Tongue (tissue), 3 donors: ENCODE measurements at places on chromosomes 2 and 18.

DNA sequence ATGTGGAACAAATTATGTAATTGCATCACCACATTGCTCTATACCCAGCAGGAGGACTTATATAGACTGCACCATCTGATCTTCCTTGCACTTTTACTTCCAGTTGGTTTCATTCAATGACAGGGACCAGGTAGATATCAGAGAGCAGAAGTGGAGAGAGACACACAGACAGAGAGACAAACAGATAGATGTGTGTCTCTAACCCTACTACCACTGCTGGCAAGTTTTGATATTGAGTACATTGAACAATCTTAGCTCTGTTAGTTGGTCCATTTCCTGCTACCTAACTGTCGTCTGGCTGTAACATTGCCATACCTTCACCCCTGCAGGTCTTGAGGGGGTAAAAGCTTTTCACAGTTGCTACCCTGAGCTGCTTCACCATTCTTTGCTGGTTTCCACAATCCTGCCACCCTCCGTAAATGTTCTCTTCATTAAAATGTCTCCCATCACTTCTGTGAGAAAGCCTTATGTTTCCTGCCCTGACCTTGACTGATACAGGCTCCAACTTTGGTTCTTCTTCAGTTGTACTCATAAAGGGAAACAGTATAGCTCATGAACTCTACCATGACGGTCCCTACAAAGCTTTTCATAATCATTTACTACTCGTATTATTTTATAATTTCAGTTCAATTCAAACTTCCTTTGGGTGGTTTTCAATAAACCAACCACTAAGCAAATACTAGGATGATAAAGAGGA is 62.3 kb upstream of the ITGA4 start:
- DNase-seq, result no peak

GRCh38 chr2:126994340-126994777 is 95.7 kb downstream of the TEX51 start:
- DNase-seq, result no peak

DNA sequence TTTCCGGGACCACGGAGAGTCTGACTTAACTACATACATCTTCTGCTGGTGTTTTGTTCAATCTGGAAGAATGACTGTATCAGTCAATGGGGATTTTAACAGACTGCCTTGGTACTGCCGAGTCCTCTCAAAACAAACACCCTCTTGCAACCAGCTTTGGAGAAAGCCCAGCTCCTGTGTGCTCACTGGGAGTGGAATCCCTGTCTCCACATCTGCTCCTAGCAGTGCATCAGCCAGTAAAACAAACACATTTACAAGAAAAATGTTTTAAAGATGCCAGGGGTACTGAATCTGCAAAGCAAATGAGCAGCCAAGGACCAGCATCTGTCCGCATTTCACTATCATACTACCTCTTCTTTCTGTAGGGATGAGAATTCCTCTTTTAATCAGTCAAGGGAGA is 23.1 kb downstream of the ICOS start:
- no peak for DNase-seq

- DNase-seq, result no peak
These were observed 117.5 kb downstream of the SCN3A start for GRCh38 chr2:165086337-165086736.

- peak; percentile 44 for DNase-seq
These were observed 814.5 kb upstream of the RAB6C start for GRCh38 chr2:129165006-129165405.

- DNase-seq, result no peak
These were observed 69.6 kb upstream of the FZD7 start for GRCh38 chr2:201964011-201964410.
